ENCODE measurements at places on chromosomes 4 and X.
A peak's percentile ranks its signal among the peaks of the same experiment; 100 is the strongest.

GRCh38 chr4:15003401-15003890 lies 1.2 kb downstream of the CPEB2 start:
- DNase-seq, result peak; percentile 80

DNA sequence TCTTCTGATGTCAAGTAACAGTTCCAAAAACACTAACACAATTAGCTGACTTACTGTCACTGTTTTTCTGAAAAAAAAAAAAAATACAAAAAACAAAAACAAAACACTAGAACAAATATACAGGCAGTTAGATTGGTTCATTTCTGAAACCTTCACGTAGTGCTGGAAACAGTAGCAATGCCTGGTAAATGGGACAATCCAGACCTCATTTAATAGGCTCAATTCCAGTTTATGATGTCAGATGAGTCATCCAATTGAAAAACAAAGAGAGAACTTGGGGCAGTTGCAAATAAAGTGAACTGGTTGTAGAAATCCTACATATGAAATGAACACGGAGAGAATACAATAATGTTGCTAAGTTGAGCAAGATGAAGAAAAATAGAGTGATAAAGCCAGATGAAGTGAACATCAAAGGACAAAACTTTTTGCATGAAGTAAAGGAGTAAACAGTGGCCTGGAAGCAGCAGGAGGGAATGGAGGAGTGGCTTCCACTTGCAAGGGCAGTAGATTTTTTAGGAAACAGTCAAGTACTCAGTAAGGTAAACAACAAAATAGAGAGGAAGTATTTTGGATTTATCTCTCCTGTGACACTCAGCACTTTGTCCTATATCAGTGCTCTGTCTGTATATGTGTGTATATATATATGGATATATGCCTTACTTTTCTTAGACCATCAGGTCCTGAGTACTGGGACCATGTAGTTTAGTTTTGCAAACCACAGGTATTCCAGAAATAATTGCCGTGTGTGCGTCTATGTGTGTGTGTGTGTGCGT lies 39.3 kb upstream of the MAGEA10 start:
- no peak for DNase-seq

GRCh38 chrX:47078129-47079043 lies at the start of gene RGN:
Gene RGN, plus strand, starts transcription at chrX:47078443. Its CDS starts 2,702 bp downstream, at chrX:47081145.
- no peak for DNase-seq

GRCh38 chr4:74444891-74445642 lies at the start of gene AREG:
Gene AREG, plus strand, starts transcription at chr4:74445136. Its CDS starts 210 bp downstream, at chr4:74445346.
- peak; percentile 5 for DNase-seq

DNA sequence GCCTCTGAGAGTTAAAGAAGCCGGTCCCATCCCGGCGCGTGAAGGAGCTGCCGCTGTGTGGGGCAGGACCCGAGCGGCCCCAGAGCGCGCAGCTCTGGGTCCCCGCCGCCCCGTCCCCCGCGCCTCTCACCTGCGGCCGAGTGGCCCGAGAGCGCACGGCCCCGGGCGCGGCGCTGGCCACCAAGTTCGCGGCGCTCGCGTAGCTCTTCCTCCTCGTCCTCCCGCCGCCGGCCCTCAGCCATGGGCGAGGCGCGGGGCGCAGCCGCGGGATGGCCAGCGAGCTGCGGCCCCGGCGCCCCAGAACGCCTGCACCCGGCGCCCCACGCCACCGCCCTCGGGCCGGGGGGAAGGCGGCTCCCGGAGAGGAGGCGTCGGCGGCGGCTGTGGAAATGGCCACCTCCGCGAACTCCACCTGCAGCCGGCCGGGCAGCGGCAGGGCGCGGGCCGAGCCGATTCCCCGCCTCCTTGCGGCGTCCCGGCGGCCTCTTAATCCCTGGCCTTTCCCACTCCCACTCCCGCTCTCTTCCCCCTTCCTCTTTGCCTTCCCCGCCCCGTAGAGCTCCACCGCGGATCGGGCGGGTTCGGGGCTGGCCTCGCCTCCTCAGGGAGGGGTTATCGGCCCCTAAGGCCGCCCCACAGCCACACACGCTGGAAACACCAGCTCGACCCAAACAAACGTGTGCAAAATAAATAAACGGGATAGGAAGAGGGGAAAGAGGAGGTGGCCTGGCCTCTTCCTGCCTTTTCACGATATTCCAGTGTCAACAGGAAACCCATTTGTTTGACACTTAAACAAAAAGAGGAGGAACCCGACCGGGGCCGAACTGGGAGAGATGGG lies at the start of gene SH3D19:
Gene SH3D19 (minus strand): TSS at position 495 of the 838 bp plus-strand sequence. CDS start 253 bp downstream, at position 242.
- DNase-seq, result no peak

DNA sequence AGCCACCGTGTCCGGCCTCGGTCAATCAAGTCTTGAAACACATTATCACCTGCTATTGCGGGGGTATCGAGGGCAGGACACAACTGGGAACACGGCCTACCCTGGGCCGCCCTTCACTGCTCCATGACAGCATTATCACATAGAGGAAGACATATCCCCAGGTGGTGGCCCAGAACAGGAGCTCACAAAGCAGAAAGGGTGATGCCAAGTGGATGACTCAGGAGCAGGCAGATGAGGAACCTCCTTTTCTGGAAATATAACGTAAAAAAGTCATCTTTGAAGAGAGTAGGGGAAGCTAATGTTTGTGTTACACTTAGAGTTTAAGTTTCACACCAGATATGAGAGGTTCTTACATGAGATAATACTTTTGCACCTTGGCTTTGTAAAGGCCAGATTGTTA lies 5.3 kb upstream of the SUPT20HL1 start:
- no peak for DNase-seq

- DNase-seq, result peak; percentile 55
Measured at GRCh38 chrX:7586126-7586525, 256.8 kb upstream of the VCX start.

GRCh38 chrX:646228-646495 lies 15.6 kb downstream of the SHOX start:
- no peak for DNase-seq

- no peak for DNase-seq
Measured at GRCh38 chr4:151527699-151528098, 118.7 kb downstream of the FHIP1A start.

DNA sequence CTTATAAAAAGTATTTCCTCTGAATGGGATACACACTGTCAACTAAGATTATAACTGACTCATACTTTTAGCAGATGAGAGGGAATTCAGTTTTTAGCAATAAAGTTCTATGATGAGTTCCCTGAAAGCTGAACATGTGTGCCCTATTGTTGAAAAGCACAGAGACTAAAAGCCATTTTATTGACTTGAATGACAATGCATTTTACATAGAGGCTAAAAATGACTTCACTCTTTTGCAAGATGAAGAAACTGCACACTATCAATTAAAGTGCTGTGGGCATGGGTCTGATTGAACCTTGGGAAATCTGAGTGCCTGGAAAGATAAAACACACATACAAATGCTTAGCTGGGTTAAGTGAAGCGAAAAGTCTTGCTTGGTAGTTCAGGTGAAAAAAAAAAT lies 633.4 kb downstream of the PDHA2 start:
- DNase-seq, result no peak

DNA sequence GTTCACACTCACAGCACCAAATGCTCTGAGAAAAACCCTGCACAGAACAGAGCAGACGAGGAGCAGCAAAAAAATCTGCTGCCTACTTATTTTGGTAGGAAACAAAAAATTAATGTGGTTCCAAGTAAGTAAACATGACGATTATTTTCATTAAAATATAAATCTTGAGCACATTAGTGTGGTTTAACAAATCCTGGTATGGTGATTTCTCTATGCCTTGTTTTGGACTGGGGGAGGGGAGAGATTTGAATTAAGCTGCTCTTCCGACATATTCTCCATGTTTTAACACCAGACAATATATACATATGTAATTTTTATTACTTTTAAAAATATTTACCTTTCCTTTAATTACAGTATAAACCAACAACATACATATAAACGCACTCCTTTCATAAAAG lies 1.8 kb downstream of the CAMK2D start:
- no peak for DNase-seq

DNA sequence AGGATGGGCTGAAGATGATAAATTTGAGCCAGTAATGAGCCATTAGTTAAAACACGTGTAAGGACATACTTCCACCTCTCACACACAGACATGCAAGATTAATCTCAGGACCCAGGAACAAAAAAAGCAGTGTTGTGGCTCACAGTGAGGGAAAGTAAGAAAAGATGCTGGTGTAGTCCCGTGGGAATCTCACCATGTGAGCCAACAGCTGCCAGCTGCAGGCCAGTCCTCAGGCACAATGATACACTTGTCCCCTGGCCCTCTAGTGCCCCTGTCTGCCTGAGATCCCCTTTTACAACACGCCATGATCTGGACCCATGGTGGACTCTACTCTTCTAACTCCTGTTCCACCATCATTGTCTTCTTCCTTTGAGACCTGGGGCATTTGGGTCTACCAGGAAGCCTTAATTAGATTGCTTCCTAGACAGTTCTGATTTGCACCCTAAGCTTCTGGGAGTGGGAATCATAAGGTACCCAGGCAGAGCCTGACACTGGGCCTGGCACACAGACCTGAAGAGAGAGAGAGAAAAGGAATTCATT lies 194.7 kb downstream of the STIM2 start:
- DNase-seq, result no peak

GRCh38 chr4:138535316-138535715 lies 293.2 kb upstream of the SLC7A11 start:
- no peak for DNase-seq

GRCh38 chr4:1044469-1045192 lies 33.2 kb downstream of the FGFRL1 start:
- no peak for DNase-seq

DNA sequence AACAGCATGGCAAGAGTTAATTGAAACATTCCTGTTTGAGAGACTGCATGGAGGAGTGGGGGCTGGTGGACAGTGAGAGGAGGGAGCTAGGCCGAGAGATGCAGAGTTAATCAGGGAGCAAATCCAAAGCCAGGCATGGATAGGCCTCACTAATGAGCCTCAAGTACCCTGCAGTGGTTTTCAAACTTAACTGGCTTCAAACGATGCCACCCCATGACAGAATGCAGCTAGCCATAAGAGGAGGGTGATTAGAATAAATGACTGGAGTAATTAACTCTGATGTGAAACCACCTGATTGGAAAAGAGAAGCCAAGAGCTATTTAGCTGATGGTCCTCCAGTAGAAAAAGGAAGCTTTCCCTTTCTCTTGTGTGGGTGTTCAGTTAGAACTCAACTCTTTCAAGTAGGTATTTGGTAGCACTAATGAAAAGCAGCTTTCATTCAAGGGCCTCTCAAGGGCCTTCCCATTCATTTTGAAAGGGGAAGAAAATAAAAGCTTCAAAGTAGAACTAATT lies 215.4 kb upstream of the MAB21L2 start:
- DNase-seq, result no peak

GRCh38 chr4:126046081-126046614 lies 731.4 kb downstream of the FAT4 start:
- DNase-seq, result no peak

GRCh38 chr4:30744386-30744785 lies 24.2 kb downstream of the PCDH7 start:
- DNase-seq, result no peak

- no peak for DNase-seq
Measured at GRCh38 chr4:123068081-123068480, 145.7 kb upstream of the NUDT6 start.

- no peak for DNase-seq
Measured at GRCh38 chrX:14616836-14617235, 87.5 kb downstream of the GLRA2 start.

DNA sequence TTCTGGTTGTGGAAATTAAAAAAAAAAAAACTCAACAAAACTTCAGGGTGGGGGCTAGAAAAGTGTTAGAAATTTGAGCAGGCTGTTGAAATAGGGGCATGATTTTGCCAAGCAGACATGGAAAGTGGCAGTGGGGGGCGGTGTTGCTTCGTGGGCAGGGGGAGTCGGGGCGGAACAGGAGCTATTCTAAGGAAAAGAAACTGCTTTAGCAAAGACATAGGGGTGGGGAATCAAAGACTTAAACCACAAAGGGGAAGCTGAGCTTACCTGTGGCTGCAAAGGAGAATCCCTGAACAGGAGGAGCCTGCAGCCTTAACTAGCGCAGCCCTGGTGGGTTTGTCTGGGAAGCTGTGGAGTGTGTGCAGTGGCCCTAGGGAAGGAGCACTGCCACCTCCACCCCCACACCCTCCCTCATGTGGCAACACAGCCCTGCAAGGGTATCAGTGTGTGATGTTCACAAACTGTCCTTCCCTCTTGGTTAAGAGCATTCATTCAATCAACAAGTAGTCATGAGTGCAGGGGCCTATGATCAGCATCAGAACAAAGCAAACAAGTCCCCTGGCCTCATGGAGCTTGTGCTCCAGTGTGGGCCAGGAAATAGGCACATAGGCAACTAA lies 20.5 kb downstream of the SEL1L3 start:
- DNase-seq, result peak; percentile 48

DNA sequence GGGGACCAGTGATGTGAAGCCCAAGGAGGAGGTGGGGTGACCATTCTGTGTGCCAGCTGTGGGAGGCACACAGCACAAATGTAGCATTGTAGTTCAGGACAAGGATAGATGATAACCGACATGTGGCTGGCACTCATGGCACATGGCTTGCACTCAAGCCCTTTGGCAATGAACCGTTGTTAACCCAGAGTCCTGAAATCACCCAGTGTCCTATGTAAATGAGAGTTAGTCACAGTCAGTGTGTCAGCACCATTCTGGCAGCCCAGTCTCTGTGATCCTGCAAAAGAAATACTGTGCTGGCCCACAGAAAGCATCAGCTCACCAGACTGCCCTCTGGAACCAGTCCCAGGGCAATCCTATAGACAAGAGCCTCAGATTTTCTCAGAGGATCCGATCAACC lies 339.3 kb downstream of the MID1IP1 start:
- DNase-seq, result no peak

DNA sequence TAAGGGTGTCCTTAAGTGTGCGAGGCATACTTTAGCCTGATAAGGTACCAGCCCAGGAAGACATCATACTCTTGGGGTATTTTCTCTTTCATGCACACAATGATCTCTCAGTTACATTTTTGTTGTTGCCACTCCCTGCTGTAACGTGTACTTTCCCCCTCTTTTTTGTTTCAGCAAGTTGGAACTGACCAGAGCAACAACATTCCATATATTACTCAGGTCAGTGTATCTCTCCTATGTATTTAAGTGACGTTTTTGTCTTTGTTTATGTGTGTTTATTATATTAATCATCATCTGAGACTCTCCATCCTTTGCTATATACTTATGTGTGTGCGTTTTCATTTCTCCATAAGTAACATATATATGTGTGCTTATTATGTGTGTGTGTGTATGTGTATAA lies 71.3 kb upstream of the VBP1 start:
- no peak for DNase-seq

DNA sequence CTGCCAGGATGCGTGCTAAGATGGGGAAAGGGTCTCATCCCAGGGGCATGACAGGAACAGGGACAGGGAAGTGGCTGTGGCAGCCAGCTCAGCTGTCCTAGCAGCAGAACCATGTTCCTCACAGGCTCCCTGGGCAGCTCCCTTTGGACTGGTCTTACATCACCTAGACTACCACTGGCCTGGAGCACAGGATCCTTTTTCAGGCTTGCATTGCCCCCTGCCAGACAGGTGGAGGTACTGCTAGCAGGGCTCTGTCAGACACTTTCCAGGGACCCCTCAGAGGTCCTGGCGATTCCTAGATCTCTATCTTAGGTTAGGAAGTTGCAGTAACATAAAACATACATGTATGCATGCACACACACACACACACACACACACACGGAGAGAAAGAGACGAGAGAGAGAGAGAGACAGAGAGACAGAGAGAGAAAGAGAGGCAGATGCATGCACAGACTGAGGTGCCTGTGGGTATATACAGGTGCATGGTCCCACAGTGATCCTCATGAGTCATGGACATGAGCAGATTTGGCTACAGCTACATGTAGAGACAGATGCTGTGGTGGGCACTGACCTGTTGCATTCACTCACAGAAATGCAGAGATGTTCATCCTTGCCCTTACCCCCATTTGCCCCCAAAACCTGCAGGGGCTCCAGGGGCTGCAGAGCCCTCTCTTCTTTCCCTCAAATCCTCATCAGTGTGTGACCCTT lies 63.6 kb downstream of the STARD8 start:
- peak; percentile 59 for DNase-seq
